Tracheal epithelial cell (primary cell): ENCODE measurements at places on chromosomes 3 and 15. TPM values are rescaled to one million over a fixed set of nuclear protein-coding genes. Genes with fewer than 3 reads are reported as not detected.

ZNF860 gene
- 1.4 and 1.9 TPM in 2 replicates for total RNA-seq

MINAR1 gene
- 0.24 and 0.64 TPM in 2 replicates for total RNA-seq

LRRIQ4 gene
- total RNA-seq = not detected in 2 replicates

TMC3 gene
- total RNA-seq = not detected in 2 replicates

ISLR gene
- not detected in 2 replicates for total RNA-seq

SPINK8 gene
- total RNA-seq = not detected in 2 replicates

OR5K3 gene
- not detected in 2 replicates for total RNA-seq

MYZAP gene
- 1.2 and 1.3 TPM in 2 replicates for total RNA-seq

CYP8B1 gene
- not detected in 2 replicates for total RNA-seq

ALPK3 gene
- total RNA-seq = under 0.01 and 4.1 TPM in 2 replicates

STXBP5L gene
- total RNA-seq = not detected in 2 replicates

FYCO1 gene
- total RNA-seq = 10.4 and 12.5 TPM in 2 replicates

EPHA3 gene
- under 0.01 and 0.48 TPM in 2 replicates for total RNA-seq

ERC2 gene
- total RNA-seq = 0.24 TPM in 1 of 2 replicates, not detected in the other

PCSK6 gene
- total RNA-seq = 1.7 and 4.5 TPM in 2 replicates

COPS2 gene
- 41.0 and 57.8 TPM in 2 replicates for total RNA-seq

GRK7 gene
- not detected in 2 replicates for total RNA-seq

SH3GL3 gene
- total RNA-seq = 1.9 and 2.1 TPM in 2 replicates

PARP9 gene
- 8.7 and 11.8 TPM in 2 replicates for total RNA-seq

ZIC1 gene
- not detected in 2 replicates for total RNA-seq

PRR20G gene
- total RNA-seq = not detected in 2 replicates

ADCY5 gene
- under 0.01 TPM in 1 of 2 replicates, not detected in the other for total RNA-seq

CCDC54 gene
- total RNA-seq = not detected in 2 replicates

FAM240A gene
- not detected in 2 replicates for total RNA-seq

HTR3E gene
- total RNA-seq = not detected in 2 replicates

NEK11 gene
- total RNA-seq = 4.3 and 7.0 TPM in 2 replicates

ANKUB1 gene
- 1.3 and 1.4 TPM in 2 replicates for total RNA-seq

MUSTN1 gene
- total RNA-seq = not detected in 2 replicates

PLSCR2 gene
- 0.21 TPM in 1 of 2 replicates, not detected in the other for total RNA-seq

MYRIP gene
- total RNA-seq = under 0.01 TPM in 2 replicates

SST gene
- not detected in 2 replicates for total RNA-seq

RNF7 gene
- total RNA-seq = 39.9 and 42.2 TPM in 2 replicates

RABL3 gene
- total RNA-seq = 16.6 and 18.8 TPM in 2 replicates

TMEM207 gene
- total RNA-seq = not detected in 2 replicates

IGDCC3 gene
- not detected in 2 replicates for total RNA-seq

FSTL1 gene
- 47.3 and 286 TPM in 2 replicates for total RNA-seq

DCLK3 gene
- not detected in 2 replicates for total RNA-seq

C2CD4B gene
- total RNA-seq = not detected in 2 replicates

GHRL gene
- total RNA-seq = not detected in 2 replicates

CACNA1D gene
- total RNA-seq = under 0.01 TPM in 1 of 2 replicates, not detected in the other

TRIM71 gene
- total RNA-seq = 0.24 TPM in 1 of 2 replicates, not detected in the other

KLHL40 gene
- total RNA-seq = not detected in 2 replicates

TRIM42 gene
- not detected in 2 replicates for total RNA-seq

GOLGA8R gene
- 0.24 and 1.5 TPM in 2 replicates for total RNA-seq
